Heart right ventricle (tissue), 16 donors: ENCODE measurements at places on chromosomes 11 and 22. TPM values are rescaled to one million over a fixed set of nuclear protein-coding genes. Genes with fewer than 3 reads are reported as not detected.

The FBLN1 gene
- total RNA-seq, result 44.5 TPM

The OR2D2 gene
- not detected for total RNA-seq

The OR6T1 gene
- total RNA-seq, result not detected

GRCh38 chr22:30602049-30602448, 4.9 kb upstream of the TCN2 start:
- H3K27ac ChIP-seq, result no peak overlapping the region
- no peak overlapping the region for H3K4me3 ChIP-seq
- peaks cover under 1% of the 10 kb centered on the region for H3K4me1 ChIP-seq
- DNase-seq, result no peak
- H3K36me3 ChIP-seq, result no peaks in the 10 kb centered on the region

DNA sequence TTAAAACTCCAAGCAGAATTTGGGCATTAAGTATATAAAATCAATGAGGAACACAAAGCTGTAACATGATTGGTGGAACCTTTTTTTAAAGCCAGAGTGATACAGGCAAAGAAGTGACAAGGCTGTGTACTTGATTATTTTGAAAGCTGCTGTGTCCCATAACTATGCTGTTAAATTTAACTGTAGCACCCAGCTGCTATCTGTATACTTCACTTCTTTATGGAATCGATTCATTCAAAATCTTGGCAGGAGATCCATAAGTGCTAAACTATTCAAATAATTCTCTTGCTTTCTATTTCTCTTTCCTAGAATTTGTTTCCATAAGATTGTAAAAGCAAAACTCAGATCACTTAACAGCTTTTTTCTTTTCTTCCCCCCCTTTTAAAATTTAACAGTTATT, 231.7 kb downstream of the DYNC2H1 start:
- H3K4me1 ChIP-seq, result no peaks in the 10 kb centered on the region
- H3K36me3 ChIP-seq, result no peaks in the 10 kb centered on the region
- H3K27me3 ChIP-seq, result no peaks in the 10 kb centered on the region
- DNase-seq, result no peak
- H3K27ac ChIP-seq, result no peak overlapping the region

- H3K27ac ChIP-seq, result peak overlapping the region; percentile 32
- H3K27me3 ChIP-seq, result no peaks in the 10 kb centered on the region
- H3K4me3 ChIP-seq, result peak overlapping the region; percentile 76
These were observed 422 bp upstream of the LGR4 start for GRCh38 chr11:27473017-27473406.

- H3K4me1 ChIP-seq, result no peaks in the 10 kb centered on the region
- H3K27ac ChIP-seq, result no peak overlapping the region
- no peak for DNase-seq
- H3K4me3 ChIP-seq, result no peak overlapping the region
These were observed 120.6 kb downstream of the PDE3B start for GRCh38 chr11:14764179-14764578.

GRCh38 chr22:41908411-41909309, 6.2 kb downstream of the SHISA8 start:
- H3K27ac ChIP-seq, result no peak overlapping the region
- peaks cover 27% of the 10 kb centered on the region for H3K36me3 ChIP-seq
- H3K4me1 ChIP-seq, result peaks cover 14% of the 10 kb centered on the region
- no peak for DNase-seq
- peaks cover 43% of the 10 kb centered on the region for H3K27me3 ChIP-seq

- H3K4me1 ChIP-seq, result no peaks in the 10 kb centered on the region
- DNase-seq, result no peak
- no peaks in the 10 kb centered on the region for H3K36me3 ChIP-seq
- no peak overlapping the region for H3K27ac ChIP-seq
These were observed 56.4 kb upstream of the BARX2 start for GRCh38 chr11:129319201-129319600.
